ENCODE measurements at places on chromosomes 1 and 21.

DNA sequence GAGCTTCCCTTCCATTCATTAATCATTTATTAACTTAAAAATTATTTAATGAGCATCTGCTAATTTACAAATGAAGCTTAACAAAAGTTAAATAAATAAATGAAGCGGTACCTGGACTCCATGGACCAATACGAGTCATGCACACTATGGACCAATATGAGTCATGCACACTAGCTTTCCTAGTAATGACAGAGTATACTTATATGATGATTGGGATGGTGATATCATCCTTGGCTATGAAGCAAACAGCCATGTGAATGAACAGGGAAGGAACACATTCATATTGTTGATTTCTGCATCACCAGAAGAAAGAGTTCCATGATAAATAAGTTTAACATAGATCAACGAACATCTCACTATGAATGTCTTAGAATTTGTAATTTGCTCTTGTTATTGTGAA is 109.9 kb downstream of the SPAG17 start:
- no peak for DNase-seq

DNA sequence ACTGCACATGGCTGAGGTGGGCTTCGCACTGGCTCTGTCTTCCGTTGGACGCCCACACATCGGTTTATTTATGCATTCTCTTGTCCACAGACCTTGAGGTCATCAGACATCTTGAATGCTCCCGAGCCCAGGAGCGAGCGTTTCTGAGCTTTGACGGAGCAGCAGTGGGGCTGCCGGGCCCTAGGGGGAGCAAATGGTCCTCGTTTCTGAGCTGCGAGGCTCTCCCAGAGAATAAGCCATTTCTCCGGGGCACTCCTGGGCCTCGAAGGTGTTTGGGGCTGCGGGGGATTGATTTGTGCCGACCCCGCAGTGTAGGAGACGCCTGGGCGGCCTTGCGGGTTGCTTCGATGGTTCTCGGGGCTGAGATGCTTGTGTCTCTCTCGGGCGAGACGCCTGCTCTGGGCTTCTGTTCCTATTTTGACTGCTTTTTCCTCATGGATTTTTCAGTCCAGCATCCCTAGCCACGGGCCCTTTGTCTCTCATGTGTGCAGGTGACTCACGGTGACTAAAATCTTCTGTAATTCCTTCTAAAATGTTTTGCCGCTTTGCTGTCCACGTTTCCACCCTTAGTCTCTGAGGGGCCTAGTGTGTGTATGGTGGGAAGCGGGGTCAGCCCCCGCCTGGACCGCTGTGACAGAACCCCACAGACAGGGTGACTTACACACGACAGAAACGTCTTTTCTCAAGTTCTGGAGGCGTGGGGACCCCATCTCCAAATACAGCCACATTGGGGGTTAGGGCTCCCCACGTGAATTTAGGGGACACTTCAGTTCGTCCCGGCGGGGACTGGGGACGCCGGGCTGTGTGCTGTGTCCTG is 62.1 kb downstream of the FAAP20 start:
- DNase-seq = peak; percentile 25

DNA sequence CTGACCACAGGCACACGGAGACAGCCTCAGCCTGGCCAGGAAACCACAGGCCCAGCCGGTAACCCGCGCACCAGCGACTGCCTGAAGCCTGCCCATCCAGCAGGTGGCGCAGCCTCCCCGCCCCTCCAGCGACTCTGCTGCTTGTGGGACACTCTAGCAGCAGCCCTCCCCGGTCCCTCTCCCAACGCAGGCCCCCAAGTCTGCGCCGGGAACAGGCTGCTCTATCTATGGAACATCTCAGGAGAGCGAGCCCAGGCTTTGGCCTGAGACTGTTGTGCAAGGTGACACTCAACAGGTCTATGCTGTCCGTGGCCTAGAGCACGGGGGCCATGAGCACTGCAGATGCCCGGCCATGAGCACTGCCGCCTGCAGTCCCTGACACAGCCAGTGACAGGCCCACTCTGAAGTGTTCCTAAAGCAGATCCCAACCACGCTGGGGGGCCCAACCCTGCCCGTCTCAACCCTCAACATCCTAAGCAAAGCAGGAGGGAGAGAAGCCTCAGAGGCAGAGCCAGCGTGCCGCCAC is 28.4 kb downstream of the WDR4 start:
- no peak for DNase-seq

DNA sequence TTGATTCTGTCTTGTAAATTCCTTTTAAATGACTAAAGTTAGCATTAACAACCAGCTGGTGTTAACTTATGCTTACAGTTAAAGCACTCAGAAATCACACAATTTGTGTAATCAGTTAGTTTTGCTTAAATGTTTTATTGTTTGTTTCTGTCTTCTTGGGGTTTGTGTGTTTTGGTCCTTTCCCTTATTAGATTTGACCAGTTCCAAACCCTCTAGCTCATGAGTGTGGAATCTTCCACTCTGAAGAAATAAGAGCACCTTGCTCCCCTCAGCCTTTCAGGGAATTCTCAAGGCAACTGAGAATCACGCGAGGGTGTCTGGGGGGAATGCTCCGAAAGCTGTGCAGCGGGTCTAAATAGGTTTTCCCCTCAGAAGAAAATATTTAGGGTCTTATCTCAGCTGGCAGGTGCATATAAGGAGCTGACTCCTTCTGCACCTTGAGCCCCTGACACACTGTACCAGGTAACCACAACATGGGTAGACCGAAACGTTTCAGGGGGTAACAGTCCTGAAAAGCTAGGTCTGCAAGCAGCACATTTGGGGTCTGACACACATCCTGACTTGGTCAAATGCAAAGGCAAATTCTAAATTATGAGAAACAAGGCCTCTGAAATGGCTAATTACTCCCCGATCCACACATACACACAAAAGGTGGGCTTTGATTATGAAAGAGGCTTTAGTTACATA is 188.1 kb upstream of the ETV3 start:
- DNase-seq = no peak

All from NCI-H1105 (cell line).